ENCODE measurements at places on chromosomes 3 and 15.
A peak's percentile ranks its signal among the peaks of the same experiment; 100 is the strongest.

DNA sequence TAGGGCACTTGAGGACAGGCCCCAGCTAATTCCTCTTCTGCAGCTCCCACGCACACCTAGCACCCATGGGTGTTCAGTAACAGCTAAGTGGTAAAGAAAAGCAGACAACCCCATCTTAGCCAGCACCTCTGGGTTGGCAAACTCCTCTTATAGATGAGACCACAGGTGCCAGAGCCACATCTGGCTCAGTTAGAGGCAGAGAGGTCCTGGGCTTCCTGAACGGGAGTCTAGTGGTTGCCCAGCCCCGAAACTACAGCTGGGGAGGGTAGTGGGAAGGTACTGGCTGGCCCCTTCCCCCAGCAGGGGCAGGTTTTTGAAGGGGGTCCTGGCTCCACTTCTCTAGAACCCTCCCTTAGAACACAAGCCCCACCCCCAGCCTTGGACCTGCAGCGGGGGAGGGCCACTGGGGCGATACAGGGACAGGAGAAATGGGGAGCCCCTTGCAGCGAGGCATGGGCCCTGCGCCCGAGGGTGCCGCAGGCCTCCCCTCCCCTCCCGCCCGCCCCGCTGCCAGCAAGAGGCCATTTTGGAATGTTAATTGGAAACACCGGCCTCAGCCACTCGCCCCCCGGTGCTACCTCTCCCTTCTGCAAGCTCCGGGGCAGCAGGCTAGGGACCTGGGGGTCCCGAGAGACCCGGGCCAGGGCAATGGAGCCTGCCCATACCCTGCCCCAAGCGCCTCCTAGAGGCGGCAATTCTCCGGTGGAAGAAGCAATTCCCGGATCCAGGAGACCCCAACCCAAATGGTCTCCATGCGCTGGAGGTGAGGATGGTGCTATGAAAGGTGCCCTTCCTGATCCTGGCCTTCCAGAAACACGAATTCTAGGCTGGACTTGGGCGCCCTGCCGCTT is 1.5 kb downstream of the DUSP7 start:
- DNase-seq: no peak

DNA sequence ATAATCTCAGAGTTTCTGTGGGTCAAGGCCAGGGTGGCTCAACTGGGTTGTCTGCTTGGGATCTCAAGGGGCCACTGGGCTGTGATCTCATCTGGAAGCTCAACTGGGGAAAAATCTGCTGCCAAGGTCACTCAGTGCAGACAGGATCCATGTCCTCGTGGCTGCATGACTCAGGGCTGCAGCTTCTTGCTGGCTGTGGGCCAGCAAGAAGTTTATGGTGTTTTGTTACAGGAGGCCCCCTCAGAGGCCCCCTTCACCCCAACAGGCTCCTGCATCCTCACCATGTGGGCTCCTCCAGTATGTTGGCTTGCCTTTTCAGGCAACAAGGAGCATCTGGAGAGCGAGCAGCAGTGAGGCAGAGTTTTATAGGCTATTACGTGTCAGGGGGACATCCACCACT is 14.6 kb downstream of the OCA2 start:
- no peak for DNase-seq

GRCh38 chr3:158820521-158820920 is 18.7 kb downstream of the MFSD1 start:
- no peak for DNase-seq

DNA sequence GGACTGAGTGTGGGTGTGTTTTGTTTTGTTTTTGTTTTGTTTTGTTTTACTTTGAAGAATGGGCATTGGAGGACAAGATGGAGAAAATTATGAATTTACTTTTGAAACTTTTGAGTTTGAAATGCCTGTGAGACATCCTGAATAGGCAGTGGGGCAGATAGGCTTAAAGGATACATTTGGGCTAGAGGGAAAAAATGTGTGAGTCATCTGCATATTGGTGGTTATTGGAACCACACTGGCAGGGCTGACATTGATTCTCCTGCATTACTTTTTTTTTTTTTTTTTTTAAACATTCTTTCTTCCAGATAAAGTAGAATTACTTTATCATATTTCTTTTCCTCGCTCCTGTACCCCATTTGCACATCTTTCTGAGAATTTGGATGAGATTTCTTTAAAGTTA is 56.1 kb downstream of the CALML4 start:
- DNase-seq: no peak

- no peak for DNase-seq
Measured at GRCh38 chr3:190321789-190322603, at the start of gene CLDN1. TSS of gene CLDN1 (minus strand) at chr3:190322446. CDS start at chr3:190322206, 240 bp downstream.

DNA sequence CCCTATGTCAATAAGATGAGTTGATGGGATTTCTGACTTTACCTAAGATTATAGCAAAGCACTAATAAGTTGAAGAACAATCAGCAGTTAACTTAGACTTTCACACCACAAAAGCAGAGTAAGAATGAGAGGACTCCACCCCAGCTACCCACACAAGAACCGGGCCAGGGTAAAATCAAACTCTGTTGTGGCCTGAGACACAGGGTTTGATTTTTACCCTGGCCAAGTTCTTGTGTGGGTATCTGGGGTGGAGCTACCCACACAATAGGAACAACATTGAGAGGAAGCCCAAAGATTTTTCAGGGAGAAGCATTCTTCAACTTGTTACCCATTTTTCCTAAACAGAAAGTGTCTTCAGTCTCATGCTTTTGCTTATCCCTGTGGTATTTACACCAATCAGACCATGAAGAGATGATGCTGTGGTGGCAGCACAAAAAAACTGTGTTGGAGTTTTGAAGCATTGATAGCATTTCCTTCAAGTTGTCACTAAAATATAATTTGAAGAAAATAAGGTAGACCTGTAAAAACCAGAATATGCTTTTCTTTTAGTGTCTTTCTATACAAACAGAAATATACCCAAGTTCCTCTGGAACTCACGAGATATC is 25.6 kb downstream of the CPOX start:
- no peak for DNase-seq

- DNase-seq: no peak
Measured at GRCh38 chr15:63379492-63380150, 2.0 kb downstream of the CA12 start.

DNA sequence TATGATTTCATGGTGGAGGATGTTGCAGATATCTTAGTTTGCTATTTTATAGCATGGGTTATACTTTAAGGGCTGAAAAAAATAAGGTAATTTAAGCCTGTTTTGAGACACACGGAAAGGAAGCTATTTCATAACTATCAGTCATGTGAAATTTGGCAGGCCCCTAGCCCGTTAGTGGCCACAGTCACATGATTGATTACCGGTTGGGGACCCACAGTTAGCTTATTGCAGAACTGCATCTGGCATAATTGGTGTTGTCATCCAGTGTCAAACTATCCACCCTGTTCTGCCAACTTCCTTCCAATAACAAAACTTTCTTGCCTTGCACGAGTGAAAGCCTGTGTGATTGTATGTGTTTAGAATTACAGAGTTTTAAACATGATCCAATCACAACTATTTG is 35.2 kb downstream of the FNDC3B start:
- no peak for DNase-seq

- no peak for DNase-seq
Measured at GRCh38 chr3:141383555-141384129, 15.3 kb downstream of the ZBTB38 start.

DNA sequence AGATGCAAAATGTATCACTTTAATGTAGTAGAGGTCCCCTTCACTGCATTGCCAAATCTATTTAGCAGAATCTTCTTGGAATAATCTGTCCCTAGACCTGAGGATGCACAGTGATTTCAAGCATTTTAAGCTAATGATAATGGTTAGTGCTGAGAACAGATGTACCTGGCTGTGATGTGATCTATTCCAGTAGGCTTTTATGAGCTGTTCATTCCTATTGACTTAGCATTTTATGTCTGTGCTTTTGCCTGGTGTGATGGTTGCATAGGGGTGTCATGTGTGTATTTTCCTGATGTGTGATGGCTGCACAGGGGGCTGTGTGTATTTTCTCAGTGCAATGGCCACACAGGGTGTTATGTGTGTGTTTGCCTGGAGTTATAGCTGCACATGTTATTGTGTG is 272.9 kb downstream of the TIGIT start:
- no peak for DNase-seq

GRCh38 chr15:32698773-32699390 is 18.9 kb upstream of the GREM1 start:
- DNase-seq: no peak

GRCh38 chr15:64702816-64703631 is 72.4 kb downstream of the RBPMS2 start:
- peak; percentile 26 for DNase-seq

GRCh38 chr3:143119974-143120715 is 574 bp downstream of the CHST2 start:
- no peak for DNase-seq

GRCh38 chr3:89332386-89332785 is 225.0 kb downstream of the EPHA3 start:
- DNase-seq: no peak

- no peak for DNase-seq
Measured at GRCh38 chr3:74605437-74605836, 9.0 kb downstream of the CNTN3 start.

GRCh38 chr15:93088200-93088980 is 621 bp downstream of the RGMA start:
- no peak for DNase-seq

- no peak for DNase-seq
Measured at GRCh38 chr3:184770541-184770940, 41.4 kb upstream of the VPS8 start.

- no peak for DNase-seq
Measured at GRCh38 chr3:44016818-44017217, 224.9 kb upstream of the TOPAZ1 start.

DNA sequence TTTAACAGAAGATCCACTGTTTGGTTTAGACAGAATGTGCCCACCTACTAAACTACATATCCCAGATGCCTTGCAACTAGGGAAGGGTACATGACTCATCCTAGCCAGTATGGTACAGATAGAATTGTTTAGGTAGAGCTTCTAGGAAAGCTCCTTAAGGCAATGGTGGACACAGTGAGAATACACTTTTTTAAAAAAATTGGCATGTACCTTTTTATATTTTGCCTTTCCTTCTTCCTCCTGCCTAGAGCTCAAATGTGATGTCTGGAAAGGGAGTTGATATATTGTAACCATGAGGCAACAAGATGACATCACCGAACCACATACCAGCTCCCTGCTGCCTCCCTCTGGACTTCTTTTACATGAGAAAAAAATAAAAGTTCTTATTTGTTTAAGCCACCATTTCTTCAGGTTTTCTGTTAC is 14.4 kb upstream of the C3orf80 start:
- DNase-seq: peak; percentile 7

GRCh38 chr3:187519428-187519890 is 150.7 kb downstream of the SST start:
- peak; percentile 24 for DNase-seq

- no peak for DNase-seq
Measured at GRCh38 chr15:68277131-68277602, 378 bp upstream of the FEM1B start.

DNA sequence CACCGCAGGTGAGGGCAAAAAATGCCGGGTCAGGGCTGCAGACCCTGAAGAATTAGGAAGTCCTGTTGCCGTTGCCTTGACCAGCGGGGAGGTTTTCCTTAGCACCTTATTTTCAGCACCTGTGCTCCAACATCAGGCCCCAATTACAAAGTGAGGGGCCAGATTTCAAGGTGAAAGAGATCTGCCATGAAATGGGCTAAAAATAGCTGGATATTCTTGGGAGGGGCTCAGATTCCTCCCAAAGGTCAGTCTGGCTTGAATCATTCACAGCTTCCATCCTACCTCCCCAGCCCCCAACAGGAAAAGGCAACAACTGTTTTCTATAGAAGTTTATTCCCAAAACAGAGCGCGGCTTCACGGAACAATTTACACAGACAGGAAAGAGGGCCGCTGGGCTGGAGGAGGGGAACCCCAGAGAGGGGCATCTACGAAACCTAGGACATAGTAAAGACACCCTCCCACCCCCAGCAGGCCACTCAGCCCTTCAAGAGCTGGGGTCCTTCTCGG is 941 bp upstream of the SLC26A6 start:
- DNase-seq: no peak

DNA sequence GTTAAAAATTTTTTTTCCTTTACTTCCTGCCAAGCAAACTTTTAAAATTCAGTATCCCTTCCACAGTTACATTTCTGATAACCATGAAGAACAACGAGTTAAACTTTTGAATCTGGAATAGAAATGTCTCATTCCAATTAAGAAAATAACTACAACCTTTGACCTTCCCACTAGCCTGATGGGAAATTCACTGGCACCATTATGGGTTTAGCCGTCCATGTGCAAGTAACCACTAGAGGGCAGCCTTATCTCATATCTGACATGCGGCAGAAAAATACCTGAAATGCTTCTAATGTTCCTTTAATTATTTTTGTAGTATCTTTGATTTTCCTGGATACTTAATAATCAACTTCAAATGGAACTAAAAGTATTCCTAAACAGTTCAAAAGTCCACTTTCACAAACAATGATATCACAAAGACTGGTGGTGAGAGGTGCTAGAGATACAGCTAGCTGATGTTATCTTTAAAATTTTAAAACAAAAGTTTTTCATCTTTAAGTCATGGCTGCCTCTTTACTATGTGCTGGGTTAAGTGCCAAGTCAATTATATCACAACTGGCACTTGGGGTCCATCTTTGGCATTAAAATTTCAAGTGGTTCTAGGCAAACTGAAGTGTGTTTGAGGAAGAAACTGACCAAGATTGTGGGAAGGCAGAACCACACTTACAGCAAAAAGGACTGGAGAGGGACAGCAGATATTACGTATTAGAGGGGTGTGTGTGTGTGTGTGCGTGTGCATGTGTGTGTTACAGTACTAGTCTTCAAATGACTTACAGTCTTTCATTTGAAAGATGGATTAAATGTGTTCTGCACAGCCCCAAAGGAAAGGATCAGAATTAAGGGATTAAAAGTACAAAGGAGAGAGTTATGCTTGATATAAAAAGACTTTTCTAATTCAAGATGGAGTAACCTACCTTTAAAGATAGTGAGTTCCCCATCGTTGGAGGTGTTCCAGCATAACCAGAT is 107.1 kb upstream of the ICE2 start:
- DNase-seq: no peak

GRCh38 chr15:40543631-40544294 is 21.1 kb downstream of the CCDC32 start:
- no peak for DNase-seq

GRCh38 chr3:120489421-120489820 is 38.6 kb upstream of the FSTL1 start:
- DNase-seq: no peak

DNA sequence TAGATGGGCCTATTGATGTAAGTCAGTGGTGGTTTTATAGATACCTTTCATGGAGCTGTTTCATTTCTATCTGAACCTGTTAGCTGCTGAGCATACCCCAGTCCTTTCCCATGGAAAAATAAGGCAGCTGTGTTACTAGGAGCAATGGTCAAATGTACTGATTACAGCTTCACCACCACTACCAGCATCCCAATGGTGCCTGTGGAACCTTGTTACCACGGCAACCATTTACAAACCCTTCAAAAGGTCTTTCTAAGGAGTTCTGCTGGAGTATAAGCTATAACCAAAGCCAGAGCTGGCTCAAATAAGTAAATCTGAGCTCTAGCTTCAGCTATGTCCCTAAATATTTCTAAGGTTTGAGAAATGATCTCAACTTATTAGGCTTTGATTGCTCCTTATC is 133.4 kb upstream of the ACP3 start:
- DNase-seq: no peak

All from AG04449 (cell line).